Muscle of leg (tissue), 16 donors: ENCODE measurements at places on chromosomes 16 and 17.

DNA sequence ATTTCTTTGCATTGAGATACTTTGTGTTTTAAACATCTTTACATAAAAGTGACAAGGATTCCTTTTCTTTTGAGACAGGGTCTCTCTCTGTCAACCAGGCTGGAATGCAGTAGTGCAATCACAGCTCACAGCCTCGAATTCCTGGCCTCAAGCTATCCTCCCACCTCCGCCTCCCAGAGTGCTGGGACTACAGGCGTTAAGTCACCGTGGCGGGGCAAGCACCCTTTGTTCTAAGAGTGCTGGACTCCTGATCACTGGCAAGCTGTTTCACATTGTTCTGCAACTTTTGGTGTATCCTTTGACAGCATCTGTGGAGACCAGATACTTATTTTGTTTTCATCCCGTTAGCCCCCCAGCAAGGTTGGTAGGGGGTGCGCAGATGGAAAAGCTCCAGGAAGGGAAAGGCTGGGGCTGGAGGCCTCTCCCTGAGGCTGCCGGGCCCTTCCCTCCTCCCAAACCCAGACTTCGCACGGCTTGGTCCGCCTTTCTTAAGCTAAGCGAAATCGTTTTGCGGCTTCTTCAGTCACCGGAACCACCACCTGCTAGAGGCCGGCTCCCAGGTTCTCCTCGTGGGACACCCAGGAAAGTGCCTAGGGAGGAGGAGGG lies 1.1 kb downstream of the ST6GALNAC2 start:
- peak overlapping the region; percentile 42 for H3K4me3 ChIP-seq
- no peak for DNase-seq
- no peak overlapping the region for H3K27ac ChIP-seq
- H3K36me3 ChIP-seq: no peaks in the 10 kb centered on the region

- H3K4me3 ChIP-seq: no peak overlapping the region
- H3K4me1 ChIP-seq: no peaks in the 10 kb centered on the region
- no peak overlapping the region for H3K27ac ChIP-seq
- no peaks in the 10 kb centered on the region for H3K36me3 ChIP-seq
- DNase-seq: peak; percentile 76
Measured at GRCh38 chr17:31216031-31216751, 80.8 kb downstream of the OMG start.

DNA sequence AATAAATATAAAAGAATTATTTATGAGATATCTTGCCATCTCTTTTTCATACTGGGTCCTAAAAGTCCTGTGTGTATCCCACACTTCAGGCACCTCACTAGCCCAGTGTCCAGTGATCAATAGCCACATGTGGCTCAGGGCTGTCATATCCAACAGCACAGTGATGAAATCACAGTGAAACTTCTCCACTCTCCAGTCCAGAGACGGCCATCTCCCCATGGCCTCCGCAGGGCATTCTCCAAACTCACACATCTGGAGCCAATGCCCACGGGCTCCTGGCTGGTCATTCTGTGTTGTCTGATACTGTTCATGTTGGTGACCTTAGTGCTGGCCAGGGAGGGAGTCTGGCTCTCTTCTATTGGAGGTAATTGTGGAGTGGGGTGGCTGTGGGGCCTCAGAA lies 125.2 kb upstream of the SDK2 start:
- peaks cover 15% of the 10 kb centered on the region for H3K4me1 ChIP-seq
- no peak for DNase-seq
- H3K36me3 ChIP-seq: no peaks in the 10 kb centered on the region
- no peak overlapping the region for H3K4me3 ChIP-seq

GRCh38 chr16:26816885-26817571 lies 249.7 kb upstream of the C16orf82 start:
- H3K27ac ChIP-seq: no peak overlapping the region
- H3K36me3 ChIP-seq: no peaks in the 10 kb centered on the region
- no peak for DNase-seq
- no peak overlapping the region for H3K4me3 ChIP-seq

- H3K36me3 ChIP-seq: no peaks in the 10 kb centered on the region
- H3K27ac ChIP-seq: no peak overlapping the region
- peaks cover 12% of the 10 kb centered on the region for H3K27me3 ChIP-seq
- DNase-seq: no peak
- H3K4me1 ChIP-seq: no peaks in the 10 kb centered on the region
Measured at GRCh38 chr17:36743130-36743529, 141.7 kb downstream of the MRM1 start.

DNA sequence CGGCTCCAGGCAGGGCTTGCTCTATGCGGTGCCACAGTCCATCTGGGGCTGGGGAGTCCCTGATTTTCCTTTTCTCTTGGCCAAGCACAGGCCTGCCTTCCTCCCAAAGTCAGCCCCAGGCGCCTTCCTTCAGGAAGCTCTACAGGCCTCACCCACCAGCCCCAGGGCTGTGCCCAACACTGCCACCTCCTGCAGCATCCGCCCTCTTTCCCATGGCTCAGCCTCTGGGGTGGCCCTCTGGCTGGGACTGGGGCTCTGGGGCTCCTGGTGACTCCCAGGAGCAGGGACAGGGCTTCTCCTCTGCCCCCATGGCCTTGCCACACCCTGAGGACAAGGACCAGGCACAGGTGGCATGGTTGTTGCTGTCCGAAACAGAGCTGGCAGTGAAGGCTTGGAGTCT lies 817 bp downstream of the ITGB4 start:
- no peaks in the 10 kb centered on the region for H3K36me3 ChIP-seq
- DNase-seq: no peak
- no peak overlapping the region for H3K27ac ChIP-seq

DNA sequence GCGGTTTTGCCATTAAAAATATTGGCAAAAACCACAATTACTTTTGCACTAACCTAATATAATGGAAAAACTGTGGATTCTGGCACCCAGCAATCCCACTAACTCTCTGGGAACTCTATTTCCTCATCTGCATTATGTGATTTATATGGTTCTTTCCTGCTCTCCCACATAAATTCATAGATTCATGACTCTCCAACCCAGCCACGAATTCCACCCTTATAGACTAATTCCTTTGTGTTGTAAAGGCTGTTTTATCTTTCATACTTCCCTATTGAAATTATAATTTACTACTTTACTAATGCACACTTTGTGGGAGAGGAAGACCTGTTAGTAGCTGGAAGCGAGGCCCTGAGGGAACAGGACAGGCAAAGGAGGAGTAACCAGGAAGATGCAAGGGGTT lies 88.4 kb upstream of the GNAO1 start:
- no peaks in the 10 kb centered on the region for H3K36me3 ChIP-seq
- no peaks in the 10 kb centered on the region for H3K27me3 ChIP-seq
- no peak for DNase-seq
- peaks cover 13% of the 10 kb centered on the region for H3K4me1 ChIP-seq
- H3K27ac ChIP-seq: no peak overlapping the region

DNA sequence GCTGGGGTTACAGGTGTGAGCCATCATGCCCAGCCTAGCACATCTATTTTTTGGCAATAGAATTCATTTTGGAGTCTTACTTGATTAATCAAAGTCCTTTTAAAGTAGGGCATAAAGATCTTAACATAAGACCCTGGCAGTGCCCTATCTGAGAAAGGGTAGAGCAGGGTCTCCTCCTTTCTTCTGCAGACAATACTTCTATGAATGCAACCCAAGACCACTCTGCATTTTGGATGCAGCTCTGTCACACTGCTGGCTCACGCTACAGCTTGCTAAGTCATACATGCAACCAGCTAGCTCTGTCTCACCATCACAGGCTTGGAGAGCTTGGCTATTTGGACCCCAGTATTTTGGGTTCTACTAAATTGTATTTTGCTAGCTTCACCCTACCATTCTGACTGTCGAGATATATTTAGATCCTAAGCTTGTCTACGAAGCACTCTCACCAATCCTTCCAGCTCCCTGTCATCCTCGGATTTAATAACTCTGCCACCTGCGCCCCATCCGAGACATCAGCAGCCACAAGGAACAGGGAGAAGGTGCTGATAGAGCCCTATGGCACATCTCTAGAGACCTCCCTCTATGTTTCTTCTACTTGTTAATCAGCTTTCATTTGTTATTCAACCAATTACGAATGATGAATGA lies 45.1 kb downstream of the RBFOX3 start:
- no peak overlapping the region for H3K27ac ChIP-seq
- H3K27me3 ChIP-seq: peaks cover 37% of the 10 kb centered on the region
- no peak for DNase-seq
- no peak overlapping the region for H3K4me3 ChIP-seq
- H3K36me3 ChIP-seq: no peaks in the 10 kb centered on the region

DNA sequence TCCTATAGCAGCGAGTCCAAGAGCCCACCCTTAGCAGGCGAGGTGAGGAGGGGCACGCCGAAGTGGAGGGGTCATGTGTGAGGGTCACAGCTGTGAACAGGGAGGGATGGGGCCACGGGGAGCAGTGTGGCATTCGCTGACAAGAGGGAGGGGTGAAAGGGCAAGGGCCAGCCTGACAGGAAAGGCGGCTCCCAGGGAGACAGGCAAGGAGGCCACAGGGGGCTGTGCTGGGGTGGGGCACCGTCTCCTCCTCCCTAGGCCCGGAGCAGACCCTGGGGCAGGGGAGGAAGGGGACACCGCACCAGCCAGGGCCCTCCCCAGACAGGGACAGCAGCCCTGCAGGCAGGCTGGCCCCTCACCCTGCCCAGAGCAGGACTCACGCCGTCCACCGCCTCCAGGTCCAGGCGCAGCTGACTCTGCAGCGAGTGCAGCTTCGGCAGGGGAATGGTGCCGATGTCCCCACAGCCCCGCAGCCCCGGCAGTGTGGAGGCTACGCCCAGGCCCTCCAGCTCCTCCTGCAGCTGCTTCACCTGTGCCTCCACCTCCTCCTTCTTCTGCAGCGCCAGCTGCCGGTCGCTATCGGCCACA lies 15.1 kb downstream of the GNPTG start:
- H3K27me3 ChIP-seq: no peaks in the 10 kb centered on the region
- no peak overlapping the region for H3K27ac ChIP-seq
- peaks cover 57% of the 10 kb centered on the region for H3K36me3 ChIP-seq

DNA sequence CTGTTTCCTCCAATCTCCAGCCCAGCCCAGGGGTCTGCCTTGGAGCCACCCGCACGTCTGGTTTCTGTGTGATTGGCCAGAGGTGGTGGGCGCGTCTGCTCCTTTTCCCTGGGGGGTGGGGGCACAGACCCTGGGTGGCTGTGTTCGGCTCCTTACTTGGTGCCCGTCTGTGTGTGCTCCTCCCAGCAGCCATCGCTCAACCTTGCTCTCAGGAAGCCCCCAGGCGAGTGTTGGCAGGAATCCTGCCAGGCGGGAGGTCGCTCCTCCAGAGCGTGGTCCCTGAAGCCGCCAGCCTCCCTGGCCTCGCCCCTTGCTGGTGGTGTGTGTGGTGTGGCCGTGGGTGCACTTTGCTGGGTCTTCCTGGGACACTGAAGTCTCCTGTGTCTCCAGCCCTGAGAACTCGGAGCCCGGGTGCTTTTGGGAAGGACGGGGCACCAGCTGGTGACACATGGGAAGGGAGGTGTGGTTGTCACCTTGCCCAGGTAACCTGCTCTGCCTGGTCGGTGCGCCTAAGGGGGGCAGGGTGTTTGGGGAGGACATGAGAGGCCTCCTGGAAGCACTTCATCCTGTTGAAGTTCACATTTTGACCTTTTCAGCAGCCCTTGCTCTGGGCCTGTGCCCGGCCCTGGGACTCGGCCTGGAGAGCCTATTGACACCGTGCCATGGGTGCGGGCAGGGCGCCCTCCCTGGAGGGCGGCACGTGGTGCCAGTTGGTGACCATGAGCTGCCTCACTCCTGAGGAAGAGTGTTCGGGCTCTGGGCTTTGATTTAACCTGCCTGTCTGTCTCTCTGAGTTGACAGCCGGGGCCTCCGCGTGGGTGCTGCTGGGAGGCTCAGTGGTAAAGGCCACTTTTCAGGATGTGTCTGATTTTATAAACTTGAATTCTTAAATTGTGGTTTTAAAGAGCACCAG lies 49.0 kb upstream of the ZNF750 start:
- no peak overlapping the region for H3K27ac ChIP-seq
- H3K36me3 ChIP-seq: peaks cover 17% of the 10 kb centered on the region
- H3K4me3 ChIP-seq: no peak overlapping the region
- no peak for DNase-seq
- peaks cover 68% of the 10 kb centered on the region for H3K4me1 ChIP-seq

DNA sequence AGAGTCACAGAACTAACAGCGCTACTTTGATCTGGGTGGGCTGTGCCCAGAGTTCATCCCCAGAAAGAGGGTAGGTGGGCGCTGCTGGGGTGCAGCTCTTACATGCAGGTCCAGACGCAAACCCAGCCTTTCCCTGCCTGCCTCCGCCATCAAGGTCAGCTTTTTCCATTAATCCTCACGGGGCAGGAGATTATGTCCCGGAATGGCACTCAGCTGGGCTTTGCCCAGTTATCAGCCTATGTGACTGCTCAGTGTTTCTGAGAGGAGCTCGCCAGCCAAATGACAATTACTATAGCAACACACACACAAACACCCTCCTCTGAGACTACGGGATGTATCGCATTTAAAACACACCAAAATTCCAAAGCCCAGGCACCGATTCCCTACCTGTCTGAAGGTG lies 20.1 kb downstream of the GLYR1 start:
- no peak overlapping the region for H3K4me3 ChIP-seq
- no peaks in the 10 kb centered on the region for H3K4me1 ChIP-seq
- DNase-seq: no peak
- H3K27me3 ChIP-seq: no peaks in the 10 kb centered on the region
- H3K36me3 ChIP-seq: peaks cover 84% of the 10 kb centered on the region

DNA sequence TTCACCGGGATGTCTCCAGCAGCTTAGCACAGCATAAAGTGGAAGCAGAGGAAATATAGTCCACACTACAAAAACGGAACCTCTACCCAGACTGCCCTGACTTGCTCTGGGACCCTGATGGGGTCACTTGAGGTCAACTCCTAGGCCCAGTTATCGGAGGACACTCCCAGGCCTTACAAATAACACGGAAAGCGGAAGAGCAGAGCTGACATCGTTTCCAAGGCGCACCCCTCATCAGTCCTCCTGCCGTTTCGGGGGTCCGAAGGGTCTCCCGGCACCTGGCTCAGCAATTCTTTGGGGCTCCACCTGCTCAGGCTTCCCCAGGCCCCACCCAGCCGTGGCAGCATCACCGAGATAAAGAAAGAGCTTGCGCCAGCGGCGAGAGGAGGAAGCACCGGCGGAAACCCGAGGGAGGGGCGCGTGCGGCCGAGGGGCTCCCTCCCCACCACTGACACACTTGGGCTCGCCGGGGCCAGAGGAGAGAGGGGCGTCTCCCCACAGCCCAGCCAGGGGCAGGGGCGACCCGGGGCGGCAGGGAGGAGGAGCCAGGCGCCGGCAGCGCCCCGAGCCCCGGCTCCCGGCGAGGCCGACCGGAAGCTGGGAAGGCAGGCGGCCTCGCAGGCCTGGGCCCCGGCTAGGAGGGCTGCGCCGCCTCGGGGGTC lies 727 bp downstream of the CORO7 start:
- H3K36me3 ChIP-seq: peaks cover 6% of the 10 kb centered on the region
- peak; percentile 77 for DNase-seq
- H3K4me1 ChIP-seq: peaks cover 50% of the 10 kb centered on the region
- H3K27ac ChIP-seq: peak overlapping the region; percentile 77

GRCh38 chr16:67198238-67198734 lies 645 bp upstream of the ELMO3 start:
- peaks cover 79% of the 10 kb centered on the region for H3K36me3 ChIP-seq
- no peak for DNase-seq
- H3K4me3 ChIP-seq: no peak overlapping the region
- no peaks in the 10 kb centered on the region for H3K27me3 ChIP-seq
- no peak overlapping the region for H3K27ac ChIP-seq
- peaks cover 24% of the 10 kb centered on the region for H3K4me1 ChIP-seq
